Astrocyte of the spinal cord (primary cell): ENCODE measurements at places on chromosomes 11 and 22.

DNA sequence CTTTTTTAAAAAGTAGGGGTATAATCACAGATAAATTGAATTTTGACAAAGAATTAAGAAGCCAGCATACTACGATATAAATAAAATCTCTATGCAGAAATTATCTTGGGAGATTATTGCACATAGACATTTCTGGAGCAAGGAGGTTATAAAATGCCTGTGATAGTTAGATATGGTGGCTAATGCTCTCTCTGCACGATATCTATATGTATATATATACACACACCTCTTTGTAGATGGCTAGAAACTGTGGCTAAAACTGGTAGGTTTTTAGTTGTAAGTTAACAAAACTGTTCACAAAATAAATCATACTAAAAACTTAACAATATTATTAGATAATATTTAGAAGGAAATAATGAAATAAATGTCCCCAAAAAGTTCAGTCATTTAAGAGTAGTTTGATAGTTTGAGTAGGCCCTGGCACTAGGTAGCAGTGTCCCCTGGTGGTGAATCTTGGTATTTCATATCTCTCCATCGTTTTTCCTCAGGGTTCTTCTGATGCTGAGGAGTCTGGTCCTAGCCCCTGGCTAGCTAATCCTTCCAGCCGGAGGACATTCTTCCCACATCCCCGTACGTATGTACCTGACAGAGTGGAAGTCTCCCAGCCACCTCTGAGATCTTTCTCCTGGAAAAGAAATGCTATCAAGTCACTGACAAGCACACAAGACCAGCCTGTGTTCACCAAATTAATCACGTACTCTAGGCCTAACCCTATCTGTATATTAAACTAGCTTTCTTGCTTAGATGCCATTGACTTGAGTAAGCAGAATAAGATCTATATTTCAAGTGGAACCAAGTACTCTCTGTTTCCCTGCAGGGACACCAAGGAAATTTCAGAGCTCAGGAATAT is 32.2 kb downstream of the ART5 start:
- peak; percentile 44 for DNase-seq

GRCh38 chr11:30192620-30193019 is 38.2 kb upstream of the FSHB start:
- DNase-seq = no peak

GRCh38 chr22:47549741-47550340 is 787.4 kb downstream of the TBC1D22A start:
- DNase-seq = no peak

GRCh38 chr11:101583251-101584128 is at the start of gene TRPC6:
Gene TRPC6 (minus strand): TSS chr11:101584007. CDS start chr11:101583503, 504 bp downstream.
- DNase-seq = peak; percentile 27

DNA sequence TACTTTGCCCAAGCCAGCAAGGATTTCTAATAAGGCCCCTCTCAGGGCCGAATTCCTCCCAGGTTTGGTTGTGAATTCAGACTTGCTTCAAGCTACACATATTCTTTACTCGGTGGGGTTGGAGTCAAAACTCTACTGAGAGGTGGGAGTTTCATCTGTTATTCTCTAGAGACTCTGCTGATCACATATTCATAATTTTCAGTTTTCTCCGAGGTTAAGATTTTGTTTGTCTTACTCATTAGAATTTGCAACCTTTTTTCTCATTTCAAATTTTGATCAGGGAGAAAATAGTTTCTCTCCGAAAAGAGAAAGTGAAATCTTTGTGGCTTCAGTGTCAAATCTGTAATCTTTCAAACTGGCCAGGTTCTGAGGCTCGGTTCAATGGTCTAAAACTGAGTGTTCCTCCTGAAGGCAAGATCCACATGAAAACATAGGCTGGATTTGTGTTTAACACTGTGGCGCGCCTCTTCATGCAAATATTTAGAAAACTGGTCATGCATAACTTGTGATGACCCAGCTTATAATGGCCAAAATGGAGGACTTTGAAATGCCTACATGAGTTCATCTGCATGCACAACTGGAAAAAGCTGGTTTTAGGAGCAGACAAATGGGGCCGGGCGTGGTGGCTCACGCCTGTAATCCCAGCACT is 21.5 kb upstream of the GSTP1 start:
- no peak for DNase-seq

DNA sequence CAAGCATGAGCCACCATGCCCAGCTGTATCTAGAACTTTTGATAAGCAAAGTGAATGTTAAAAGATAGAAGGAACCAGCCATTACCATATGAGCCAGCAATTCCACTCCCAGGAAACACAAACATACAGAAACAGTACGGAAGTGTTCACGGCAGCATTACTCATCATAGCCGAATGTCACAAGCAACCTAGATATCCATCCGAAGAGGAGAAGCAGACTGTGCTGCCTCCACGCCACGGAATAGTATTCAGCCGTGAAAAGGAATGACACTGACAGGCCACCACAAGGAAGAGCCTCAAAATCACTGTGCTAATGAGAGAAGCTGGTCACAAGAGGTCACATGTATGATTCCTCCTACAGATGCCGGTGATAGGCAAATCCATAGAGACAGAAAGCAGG is 17.6 kb upstream of the MGAT3 start:
- peak; percentile 47 for DNase-seq

GRCh38 chr11:100941033-100941432 is 188.6 kb downstream of the PGR start:
- no peak for DNase-seq

- no peak for DNase-seq
Measured at GRCh38 chr11:37572491-37573171, 974.6 kb upstream of the RAG2 start.

GRCh38 chr11:70510106-70510505 is 111.8 kb downstream of the CTTN start:
- no peak for DNase-seq
